T-cell (primary cell): ENCODE measurements at places on chromosomes 7 and 10. TPM values are rescaled to one million over a fixed set of nuclear protein-coding genes. Genes with fewer than 3 reads are reported as not detected.

GRCh38 chr10:129950676-129951075, 13.4 kb downstream of the EBF3 start:
- no peak for DNase-seq
- peaks cover 36% of the 10 kb centered on the region for H3K27me3 ChIP-seq
- no peak overlapping the region for H3K4me3 ChIP-seq
- no peaks in the 10 kb centered on the region for H3K36me3 ChIP-seq
- H3K4me1 ChIP-seq: no peaks in the 10 kb centered on the region

- H3K4me3 ChIP-seq: no peak overlapping the region
- no peaks in the 10 kb centered on the region for H3K4me1 ChIP-seq
- H3K27me3 ChIP-seq: peaks cover 16% of the 10 kb centered on the region
- H3K27ac ChIP-seq: no peak overlapping the region
- no peaks in the 10 kb centered on the region for H3K36me3 ChIP-seq
Observed at GRCh38 chr7:157446322-157446721, 109.5 kb downstream of the DNAJB6 start.

DNA sequence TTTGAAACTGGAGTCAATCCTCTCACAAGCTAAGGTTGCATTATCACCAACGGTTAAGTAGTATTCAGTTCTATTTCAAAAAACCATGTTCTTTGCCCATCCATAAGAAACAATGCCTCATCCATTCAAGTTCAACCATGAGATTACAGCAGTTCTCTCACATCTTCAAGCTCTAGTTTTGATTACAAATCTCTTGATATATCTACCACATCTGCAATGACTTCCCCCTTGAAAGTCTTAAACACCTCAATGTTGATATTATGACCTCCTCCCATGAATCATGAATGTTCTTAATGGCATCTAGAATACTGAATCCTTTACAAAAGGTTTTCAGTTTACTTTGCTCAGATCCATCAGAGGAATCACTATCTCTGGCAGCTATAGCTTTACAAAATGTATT, 81.8 kb downstream of the JMJD1C start:
- no peaks in the 10 kb centered on the region for H3K36me3 ChIP-seq
- no peak for DNase-seq
- peaks cover 8% of the 10 kb centered on the region for H3K4me1 ChIP-seq
- no peaks in the 10 kb centered on the region for H3K27me3 ChIP-seq
- no peak overlapping the region for H3K4me3 ChIP-seq

NUDT1 gene
- 21.4 TPM for total RNA-seq

- no peak overlapping the region for H3K27ac ChIP-seq
- no peak for DNase-seq
- H3K4me3 ChIP-seq: no peak overlapping the region
- no peaks in the 10 kb centered on the region for H3K36me3 ChIP-seq
- H3K4me1 ChIP-seq: no peaks in the 10 kb centered on the region
Observed at GRCh38 chr10:114611617-114612016, 46.5 kb downstream of the ABLIM1 start.

DNA sequence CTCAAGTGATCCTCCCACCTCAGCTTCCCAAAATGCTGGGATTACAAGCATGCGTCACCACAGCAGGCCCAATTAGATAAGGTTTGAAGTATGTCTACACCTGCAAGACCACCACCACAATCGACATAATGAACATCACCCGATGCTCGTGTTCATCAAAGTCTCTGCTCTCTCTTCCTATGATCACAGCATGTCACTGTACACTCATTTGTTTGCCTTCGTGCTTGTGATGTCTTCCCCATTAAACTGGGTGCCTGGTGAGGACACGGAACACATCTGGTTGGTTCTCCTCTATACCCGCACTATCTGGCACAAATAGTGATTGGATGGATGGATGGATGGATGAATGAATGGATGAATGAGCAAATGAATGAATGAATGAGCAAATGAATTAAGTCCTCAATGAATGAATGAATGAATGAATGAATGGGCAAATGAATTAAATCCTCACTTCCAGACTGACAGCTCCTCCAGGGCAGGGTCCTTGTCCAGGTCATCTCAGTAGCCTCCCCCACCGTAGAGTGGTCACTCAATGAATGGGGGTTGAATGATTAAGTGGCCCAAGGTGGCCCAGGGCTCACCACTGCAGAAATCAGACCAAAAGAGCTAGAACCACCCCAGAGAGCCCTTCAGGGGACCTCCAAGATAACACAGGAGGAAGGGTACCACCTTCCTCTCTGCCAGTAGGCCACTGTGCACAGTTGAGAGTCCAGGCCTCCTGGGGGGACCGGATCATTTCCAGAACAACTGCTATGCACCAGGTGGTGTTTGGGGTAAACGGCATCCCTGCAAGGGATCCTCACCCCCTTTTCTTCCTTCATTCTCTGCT, 101.9 kb upstream of the TNRC18 start:
- peaks cover 8% of the 10 kb centered on the region for H3K4me1 ChIP-seq
- peak overlapping the region; percentile 71 for H3K27ac ChIP-seq
- no peak overlapping the region for H3K4me3 ChIP-seq
- no peak for DNase-seq
- no peaks in the 10 kb centered on the region for H3K27me3 ChIP-seq

DNA sequence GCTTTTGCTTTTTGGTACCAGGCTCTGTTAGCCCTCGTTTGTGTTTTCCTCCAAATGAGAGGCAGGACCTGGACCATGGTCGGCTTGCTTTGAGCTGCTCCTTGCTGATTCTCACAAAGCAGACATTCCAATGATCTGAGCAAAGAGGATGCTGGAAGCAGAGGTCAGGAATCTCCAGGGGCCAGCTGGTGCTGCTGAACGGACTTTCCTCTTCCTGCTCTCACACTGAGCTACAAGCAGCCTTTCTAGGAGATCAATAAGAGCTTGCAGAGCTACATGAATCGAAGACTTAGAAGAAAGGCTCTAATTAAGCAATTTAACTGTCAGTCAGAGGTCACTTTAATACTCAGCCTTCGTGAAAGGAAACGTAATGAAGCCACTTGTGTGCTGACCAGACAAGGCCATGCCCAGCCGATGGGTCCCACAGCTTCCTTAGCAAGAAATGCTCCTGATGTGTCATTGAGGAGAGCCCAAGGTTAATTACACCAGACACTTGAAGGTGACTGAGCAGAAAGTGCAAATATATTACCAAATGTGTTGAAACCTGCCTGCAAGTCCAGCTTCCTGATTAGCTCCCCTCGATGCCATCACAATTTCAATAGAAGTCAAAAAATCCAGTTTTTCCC, 151.3 kb upstream of the RSU1 start:
- no peaks in the 10 kb centered on the region for H3K27me3 ChIP-seq
- H3K36me3 ChIP-seq: no peaks in the 10 kb centered on the region
- no peak overlapping the region for H3K4me3 ChIP-seq
- no peak for DNase-seq
- H3K27ac ChIP-seq: no peak overlapping the region
- peaks cover 2% of the 10 kb centered on the region for H3K4me1 ChIP-seq

- peaks cover 12% of the 10 kb centered on the region for H3K4me1 ChIP-seq
- DNase-seq: no peak
- H3K27ac ChIP-seq: no peak overlapping the region
- peaks cover 5% of the 10 kb centered on the region for H3K36me3 ChIP-seq
- no peak overlapping the region for H3K4me3 ChIP-seq
- no peaks in the 10 kb centered on the region for H3K27me3 ChIP-seq
Observed at GRCh38 chr7:155743177-155743576, 69.1 kb downstream of the SHH start.

DNA sequence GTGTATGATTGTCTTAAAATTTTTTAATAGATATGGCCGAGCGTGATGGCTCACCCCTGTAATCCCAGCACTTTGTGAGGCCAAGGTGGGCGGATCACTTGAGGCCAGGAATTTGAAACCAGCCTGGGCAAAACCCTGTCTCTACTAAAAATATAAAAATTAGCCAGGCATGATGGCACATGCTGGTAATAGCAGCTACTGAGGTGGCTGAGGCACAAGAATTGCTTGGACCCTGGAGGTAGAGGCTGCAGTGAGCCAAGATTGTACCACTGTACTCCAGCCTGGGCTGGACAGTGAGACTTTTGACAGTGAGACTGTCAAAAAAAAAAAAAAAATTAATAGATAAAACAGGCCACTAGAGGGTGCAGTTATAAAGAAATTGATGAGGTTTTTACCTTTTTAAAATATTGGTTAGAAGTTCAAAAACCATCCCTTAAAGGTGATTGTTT, 20.5 kb downstream of the NOM1 start:
- H3K4me1 ChIP-seq: no peaks in the 10 kb centered on the region
- H3K36me3 ChIP-seq: peaks cover 35% of the 10 kb centered on the region
- DNase-seq: no peak
- no peak overlapping the region for H3K27ac ChIP-seq
- no peaks in the 10 kb centered on the region for H3K27me3 ChIP-seq

DNA sequence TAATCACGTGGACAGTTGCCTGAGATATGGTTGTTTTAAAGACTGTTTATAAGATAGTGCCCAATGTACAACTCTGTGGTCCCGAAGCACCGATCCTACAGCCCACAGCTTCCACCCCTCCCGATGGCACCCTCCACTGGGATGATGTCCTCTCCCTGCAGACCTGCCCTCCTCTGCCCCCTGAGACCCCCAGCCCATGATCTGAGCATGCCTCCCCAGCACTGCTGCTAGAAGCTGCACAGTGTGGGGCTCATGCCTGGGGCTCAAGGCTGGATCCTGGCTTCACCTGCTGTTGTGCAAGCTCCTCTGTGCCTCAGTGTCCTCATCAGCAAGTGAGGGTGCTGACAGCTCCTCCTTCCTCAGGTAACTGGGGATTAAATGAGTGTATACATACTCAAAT, 254.7 kb upstream of the MKI67 start:
- H3K36me3 ChIP-seq: no peaks in the 10 kb centered on the region
- no peaks in the 10 kb centered on the region for H3K4me1 ChIP-seq
- H3K27ac ChIP-seq: no peak overlapping the region
- H3K27me3 ChIP-seq: peaks cover 14% of the 10 kb centered on the region
- no peak for DNase-seq

SDK1 gene
- total RNA-seq: 0.47 TPM

DNA sequence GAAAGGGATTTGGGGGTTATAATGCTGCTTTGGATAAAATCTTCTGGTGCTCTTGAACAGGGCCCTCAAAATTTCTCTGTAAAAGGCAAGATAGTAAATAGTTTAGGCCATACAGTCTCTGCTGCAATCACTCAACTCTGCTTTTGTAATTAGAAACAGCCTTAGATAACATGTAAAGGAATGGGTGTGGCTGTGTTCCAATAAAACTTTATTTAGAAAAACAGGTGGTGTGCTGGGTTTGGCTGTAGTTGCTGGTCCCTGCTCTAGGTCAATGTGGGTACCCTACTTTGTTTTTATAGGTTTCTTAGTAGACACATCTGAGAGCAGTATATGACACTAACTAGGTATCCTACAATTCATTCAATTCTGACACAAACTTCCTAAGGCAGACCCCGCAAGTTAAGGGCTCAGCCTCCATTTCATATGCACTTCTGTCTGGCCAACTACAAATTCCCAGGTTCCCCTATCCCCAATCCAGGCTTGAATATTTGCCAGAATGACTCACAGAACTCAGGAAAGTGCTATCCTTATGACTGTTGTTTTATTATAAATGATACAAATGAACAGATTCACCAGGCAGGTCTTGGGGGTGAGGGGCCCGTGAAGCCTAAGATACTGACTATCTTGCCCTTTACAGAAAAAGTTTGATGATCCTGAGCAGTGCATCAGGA, 349.9 kb downstream of the RPS24 start:
- no peak overlapping the region for H3K4me3 ChIP-seq
- no peaks in the 10 kb centered on the region for H3K27me3 ChIP-seq
- no peaks in the 10 kb centered on the region for H3K36me3 ChIP-seq
- DNase-seq: no peak

- H3K27me3 ChIP-seq: no peaks in the 10 kb centered on the region
- H3K36me3 ChIP-seq: peaks cover 39% of the 10 kb centered on the region
- no peak for DNase-seq
- H3K4me3 ChIP-seq: peak overlapping the region; percentile 59
- peaks cover 57% of the 10 kb centered on the region for H3K4me1 ChIP-seq
Observed at GRCh38 chr7:150738591-150739001, 1.4 kb downstream of the GIMAP5 start.

GRCh38 chr7:97018791-97019531, 5.7 kb downstream of the DLX5 start:
- no peaks in the 10 kb centered on the region for H3K36me3 ChIP-seq
- H3K4me1 ChIP-seq: no peaks in the 10 kb centered on the region
- no peak for DNase-seq

GRCh38 chr7:80984619-80985018, 65.8 kb upstream of the SEMA3C start:
- H3K36me3 ChIP-seq: no peaks in the 10 kb centered on the region
- no peak for DNase-seq
- no peaks in the 10 kb centered on the region for H3K27me3 ChIP-seq
- no peaks in the 10 kb centered on the region for H3K4me1 ChIP-seq
- no peak overlapping the region for H3K27ac ChIP-seq
